Posterior cingulate gyrus (tissue), 11 donors: ENCODE measurements at places on chromosomes 4 and X.
A peak's percentile ranks its signal among the peaks of the same experiment; 100 is the strongest.

GRCh38 chrX:153004780-153005179, 10.9 kb upstream of the PNMA5 start:
- no peak for DNase-seq

DNA sequence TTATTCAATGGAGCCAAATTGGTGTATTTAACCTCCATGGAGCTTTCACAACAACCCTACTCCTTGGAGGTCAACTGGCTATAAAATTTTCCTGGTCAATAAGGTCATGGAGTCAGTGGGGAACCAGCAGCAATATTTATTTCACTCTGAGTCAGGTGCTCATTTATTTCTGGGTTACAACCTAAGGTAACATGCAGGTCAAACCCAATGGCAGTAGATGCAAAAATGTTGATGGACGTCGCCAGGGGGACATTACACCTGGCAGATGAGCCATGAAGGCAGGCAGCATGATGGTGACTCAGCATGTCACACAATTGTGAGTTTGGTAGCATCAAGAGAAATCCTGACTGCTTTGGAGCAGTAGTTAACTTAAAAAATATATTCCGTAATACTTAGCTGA, 514.1 kb downstream of the IL15 start:
- DNase-seq, result no peak

DNA sequence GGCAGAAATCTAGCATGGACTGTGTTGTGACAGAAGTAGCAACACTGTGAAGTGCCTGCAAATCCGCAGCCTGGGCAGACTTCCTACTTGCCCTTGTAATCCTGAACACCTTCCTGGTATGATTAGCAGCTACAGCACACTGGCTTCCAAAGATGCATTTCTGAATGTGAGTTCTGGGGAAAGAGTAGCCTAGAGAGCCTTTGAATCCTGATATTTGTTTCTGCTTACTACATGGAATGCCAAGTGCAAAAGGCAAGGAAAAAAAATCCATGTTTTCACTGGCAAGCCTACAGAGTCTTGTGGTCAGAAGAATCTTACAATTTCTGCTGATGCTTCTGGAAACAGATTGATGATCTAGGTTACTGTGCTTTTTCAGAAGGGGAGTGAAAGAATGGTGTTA, 223.7 kb downstream of the COL25A1 start:
- DNase-seq, result no peak

DNA sequence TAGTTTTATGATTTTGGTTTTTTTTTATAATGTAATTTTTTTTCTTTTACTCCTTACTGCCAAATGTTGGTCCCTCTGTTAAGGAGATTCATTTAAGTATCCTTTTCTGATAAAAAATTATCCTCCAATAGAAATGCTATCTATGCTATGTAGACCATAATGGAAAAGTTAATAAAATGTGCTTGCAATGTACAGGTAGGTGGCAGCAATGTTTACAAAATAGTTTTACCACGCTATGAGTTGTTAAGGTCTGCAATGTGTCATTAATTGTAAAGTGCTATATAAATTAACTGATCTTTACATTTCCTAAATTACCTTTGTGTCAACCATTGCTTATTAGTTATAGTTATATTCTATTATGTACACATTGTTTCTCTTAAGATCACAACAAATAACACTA, 3.8 kb upstream of the CENPC start:
- no peak for DNase-seq

DNA sequence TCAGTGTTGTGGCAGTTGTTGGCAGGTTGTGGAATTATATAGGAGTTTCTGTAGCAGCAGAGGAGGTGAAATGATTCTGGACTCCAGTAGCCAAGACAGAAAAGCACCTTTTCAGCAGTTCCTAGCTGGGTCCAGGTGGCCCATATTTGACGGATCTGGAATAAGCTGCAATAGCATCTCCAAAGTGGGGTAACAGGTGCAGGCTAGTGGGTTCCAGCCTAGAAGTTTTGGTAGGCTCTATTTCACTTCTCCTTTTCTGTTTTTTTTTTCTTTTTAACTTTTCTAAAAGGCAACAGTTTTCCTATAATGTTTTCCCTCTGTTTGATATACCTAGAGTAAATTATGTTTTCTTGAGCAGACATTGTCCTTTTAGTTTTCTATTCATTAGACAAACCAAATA, 392.5 kb downstream of the C4orf33 start:
- DNase-seq, result no peak

DNA sequence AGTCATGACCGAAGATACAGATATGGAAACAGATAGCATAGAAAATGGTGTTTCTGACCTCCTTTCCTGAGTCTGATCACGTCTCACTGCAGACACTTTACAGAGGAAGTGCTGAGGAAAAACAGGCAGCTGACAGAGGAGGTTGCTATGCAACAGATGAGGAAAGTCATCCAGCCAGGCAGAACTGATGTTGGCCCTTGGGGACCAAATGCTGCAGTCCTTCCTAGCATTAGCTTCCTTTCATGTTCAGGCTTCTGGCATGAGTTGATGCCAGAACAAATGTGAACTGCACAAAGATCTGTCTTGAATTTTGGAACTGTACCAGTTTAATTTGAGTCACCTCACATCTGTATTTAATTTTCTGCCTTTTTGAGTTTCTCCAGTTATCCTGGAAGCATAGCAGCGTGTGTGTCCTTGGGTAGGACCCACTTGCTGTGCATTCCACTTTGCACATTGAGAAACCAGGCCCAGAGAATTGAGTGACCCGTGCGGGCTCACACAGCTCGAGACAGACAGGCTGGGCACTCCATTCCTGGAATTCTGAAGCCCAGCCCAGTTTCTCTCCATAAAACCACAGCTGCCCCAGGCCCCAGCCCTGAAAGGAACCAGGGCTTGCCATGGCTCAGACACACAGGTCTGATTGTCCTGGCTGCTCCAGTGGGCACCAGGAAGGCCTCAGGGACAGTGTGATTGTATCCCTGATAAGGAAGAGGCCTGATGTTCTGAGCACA, 1.4 kb upstream of the MAGED1 start:
- peak; percentile 19 for DNase-seq

DNA sequence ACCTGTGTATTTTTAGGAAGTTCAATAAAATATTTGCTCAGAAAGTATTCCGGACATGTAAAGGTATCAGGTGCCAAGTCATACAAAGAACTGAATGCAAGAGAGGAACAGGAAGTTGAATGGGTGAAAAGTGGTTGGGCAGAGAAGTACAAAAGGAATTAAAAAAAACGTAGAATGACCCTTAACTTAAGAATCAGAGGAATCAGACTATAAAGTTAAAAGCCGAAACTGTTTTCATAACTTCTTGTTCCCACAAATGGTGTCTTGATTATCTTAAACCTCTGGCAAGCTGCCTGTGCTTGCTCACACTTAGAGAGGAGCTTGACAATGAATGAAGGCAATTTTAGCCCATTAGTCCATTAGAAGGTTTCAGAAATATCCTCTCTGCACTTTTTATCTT, 81.6 kb upstream of the HHIP start:
- no peak for DNase-seq

DNA sequence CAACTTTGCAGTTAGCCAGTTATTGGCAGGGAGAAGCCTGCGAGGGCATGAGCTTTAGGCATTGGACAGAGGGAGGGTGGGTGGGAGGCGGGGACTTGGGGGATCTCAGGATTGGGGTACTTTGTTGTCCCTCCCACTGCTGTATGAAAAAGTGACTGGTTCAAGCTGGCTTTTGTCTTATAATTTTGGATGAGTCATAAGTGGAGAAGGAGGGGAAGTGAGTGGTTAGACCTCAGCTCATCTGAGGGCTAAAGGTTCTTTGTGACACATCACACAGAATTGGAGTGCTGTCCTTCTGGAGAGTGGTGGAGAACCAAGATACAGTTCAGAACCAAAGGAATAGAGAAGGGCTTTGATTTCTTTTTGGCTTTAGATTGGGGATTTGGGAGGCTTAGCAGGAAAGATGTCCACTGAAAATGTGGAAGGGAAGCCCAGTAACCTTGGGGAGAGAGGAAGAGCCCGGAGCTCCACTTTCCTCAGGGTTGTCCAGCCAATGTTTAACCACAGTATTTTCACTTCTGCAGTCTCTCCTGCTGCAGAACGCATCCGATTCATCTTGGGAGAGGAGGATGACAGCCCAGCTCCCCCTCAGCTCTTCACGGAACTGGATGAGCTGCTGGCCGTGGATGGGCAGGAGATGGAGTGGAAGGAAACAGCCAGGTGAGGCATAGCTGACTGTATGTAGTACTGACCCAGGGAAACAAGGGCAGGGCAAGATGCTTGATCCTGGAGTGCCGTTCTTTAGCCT, at the start of gene SLC4A4:
SLC4A4 (plus strand) TSS at position 175 of the 748 bp plus-strand sequence.
- DNase-seq, result no peak

GRCh38 chr4:43348591-43348990, 456.1 kb downstream of the GRXCR1 start:
- DNase-seq, result no peak

- no peak for DNase-seq
Observed at GRCh38 chr4:82715731-82716617, 82.6 kb downstream of the SCD5 start.

DNA sequence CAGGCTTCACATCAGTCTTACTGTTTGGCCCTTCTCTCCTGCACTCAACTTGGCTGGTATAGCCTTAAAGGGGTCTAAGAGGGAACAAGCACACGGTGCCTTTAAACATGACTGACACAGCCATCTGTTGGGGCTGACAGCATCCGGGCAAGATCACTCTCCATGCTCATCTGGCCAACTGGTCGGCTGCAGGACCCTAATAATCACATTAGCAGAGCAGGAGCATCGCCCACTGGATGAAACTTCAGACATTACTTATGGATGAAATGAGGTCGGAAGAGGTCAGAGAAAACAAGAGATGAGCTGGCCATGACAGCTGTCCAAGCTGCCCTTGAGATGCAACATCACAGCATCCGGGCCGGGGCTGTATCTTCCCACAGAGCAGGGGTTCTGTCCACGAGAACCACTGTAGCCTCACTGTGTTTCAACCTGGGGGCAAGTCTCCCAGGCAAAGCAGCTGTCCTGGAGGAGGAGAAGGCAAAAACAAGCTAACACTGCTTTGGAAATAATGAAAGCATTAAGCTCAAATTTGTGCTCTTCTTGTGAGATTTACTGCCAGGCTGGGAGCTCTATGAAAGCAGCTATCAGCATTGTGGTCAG, 94.4 kb upstream of the TTC29 start:
- no peak for DNase-seq

DNA sequence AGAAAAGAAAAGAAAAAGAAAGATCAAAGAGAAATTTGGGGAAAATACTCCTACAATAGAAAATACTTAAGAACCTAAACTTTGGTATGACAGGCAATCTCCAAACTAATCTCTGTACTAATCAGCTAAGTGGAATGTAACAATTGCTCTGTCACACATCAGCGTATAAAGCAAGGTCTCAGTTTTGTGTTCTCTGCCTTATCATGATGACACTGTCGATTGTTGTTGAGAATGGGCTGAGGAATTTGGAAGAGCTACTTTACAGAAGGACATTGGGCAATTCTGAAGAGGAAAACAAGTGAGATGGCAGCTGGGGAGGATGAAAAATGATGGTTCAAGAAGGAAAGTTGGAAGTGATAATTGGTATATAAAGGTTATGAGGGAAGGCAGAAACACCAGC, 486.0 kb upstream of the HTR2C start:
- no peak for DNase-seq

DNA sequence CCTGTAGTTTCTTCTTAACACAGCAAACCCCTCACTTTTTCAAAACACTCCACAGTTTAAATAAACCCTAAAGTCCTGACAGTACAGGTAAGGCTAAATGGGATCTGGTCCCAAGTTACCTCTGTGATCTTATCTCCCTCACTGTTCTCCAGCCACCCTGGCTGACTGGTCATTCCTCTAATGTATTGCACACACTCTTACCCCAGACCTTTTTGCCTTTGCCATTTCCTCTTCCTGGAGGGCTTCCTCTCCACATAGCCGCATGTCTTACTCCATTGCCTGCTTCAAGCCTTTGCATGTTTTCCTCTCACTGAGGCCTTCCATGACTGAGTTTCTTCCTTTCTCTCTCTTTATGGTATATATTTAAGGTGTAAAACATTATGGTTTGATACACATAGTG, 19.5 kb upstream of the ANXA3 start:
- DNase-seq, result no peak

DNA sequence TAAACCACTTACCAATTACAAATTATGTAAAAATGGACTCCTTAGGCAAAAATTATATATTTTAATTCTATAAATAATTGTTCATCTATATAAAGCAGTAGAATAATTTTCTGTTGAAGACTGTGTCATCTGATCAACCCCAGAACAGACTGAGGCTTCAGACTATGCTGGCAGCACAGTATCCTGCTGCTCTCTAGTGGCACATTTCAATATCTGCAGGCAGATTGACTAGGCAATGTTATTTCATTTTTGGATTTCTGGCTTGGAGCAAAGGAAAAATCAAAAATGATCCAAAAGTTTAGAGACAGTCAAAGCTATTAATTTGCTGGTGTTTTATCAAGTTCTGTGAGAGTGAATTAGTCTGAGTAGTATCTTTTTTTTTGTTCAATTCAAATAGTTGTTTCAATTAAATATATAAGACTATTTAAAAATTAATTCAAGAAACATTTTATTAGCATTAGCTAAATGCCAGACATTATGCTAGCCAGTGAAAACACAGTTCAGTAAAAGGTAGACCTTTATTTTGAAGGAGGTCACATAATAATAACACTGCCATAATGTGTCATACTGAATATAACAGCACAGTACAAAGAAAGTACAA, 21.3 kb upstream of the SULT1E1 start:
- DNase-seq, result peak; percentile 17

DNA sequence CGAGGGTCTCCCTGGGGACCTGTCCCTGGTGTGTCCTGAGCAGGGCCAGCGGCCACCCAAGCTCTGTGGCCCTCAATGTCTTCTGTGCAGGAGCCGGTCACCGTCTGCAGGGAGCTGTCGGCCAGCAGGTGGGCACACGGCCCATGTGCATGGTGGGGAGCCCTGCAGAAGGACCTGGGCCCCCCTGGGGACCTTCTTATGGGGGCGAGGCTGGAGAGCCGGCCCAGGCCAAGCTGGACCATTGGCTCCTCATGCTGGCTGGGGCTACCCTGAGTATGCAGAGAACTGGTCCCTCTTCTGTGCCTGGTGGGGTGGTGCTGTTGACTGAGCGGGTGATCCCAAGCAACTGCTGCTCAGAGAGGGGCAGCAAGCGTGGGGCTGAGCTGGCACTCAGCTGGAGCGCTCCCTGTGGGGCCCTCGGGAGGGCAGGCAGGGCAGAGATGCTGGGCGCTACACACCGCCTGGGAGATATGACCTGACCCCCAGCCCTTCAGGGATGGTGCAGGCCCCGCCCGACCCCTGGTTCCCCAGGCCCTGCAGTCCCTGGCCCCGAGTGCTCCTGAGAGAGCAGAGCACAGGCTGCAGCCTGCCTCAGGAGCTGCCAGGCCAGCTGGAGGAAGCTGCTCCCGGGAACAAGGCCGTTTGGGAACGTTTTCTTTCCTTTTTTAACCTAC, 14.8 kb downstream of the NAT8L start:
- DNase-seq, result peak; percentile 63

GRCh38 chrX:135536877-135537276, 16.4 kb downstream of the INTS6L start:
- no peak for DNase-seq

GRCh38 chrX:151510203-151510602, 53.3 kb upstream of the PASD1 start:
- no peak for DNase-seq

GRCh38 chrX:53695946-53696549, 9.5 kb upstream of the HUWE1 start:
- DNase-seq, result peak; percentile 10
